ENCODE measurements at places on chromosomes 2 and 18. TPM values are rescaled to one million over a fixed set of nuclear protein-coding genes. Genes with fewer than 3 reads are reported as not detected.
A peak's percentile ranks its signal among the peaks of the same experiment; 100 is the strongest.

Gene RNF152
- 90.8 TPM for total RNA-seq

Gene TEKT4
- not detected for total RNA-seq

Gene FMNL2
- total RNA-seq = 51.8 TPM

Gene RAD51AP2
- total RNA-seq = not detected

Gene HSBP1L1
- 2.6 TPM for total RNA-seq

DNA sequence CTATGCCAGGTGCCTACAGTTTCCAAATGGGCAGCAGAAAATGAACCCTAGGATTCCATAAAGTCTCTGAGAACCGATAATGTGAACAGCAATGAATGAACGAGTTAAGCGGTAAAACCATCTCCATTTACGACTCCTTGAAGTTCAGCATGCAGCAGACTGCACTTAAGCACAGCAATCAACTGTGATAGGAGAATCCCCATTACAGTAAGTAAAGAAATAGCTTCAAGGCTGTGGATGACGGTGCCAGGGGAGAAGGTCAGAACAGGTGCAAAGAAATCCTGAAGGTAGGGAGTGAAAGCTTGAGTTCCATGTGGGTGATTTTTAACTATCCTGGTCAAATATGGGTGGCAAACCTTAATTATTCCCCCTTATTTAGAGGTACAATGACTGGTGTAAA is 444.4 kb downstream of the NCKAP5 start:
- DNase-seq = no peak
- no peaks in the 10 kb centered on the region for H3K4me1 ChIP-seq
- H3K27me3 ChIP-seq = no peaks in the 10 kb centered on the region
- H3K36me3 ChIP-seq = no peaks in the 10 kb centered on the region

DNA sequence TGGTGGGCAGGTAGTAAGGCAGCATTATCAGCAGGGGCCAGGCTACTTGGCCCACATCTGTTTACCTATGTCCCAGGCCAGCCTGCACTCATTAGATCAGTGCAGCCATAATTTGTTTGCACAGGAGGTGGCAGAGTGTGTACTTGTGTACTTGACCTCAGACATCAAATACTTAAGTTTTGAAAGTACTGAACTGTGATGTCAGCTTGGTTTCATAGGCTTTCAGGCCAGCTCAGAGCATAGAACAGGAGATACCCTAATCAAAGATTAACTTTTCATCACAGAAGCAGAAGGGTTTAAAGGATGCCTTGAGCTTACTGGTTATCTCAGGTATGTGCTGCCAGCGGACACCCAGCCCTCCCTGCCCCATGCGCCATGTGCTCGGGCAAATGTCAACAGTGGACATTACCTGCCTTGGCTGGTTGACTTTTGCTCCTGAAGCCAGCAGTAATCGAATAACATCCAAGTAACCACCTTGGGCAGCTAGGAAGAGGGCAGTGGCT is 33.2 kb downstream of the ANKRD29 start:
- H3K27ac ChIP-seq = no peak overlapping the region
- no peaks in the 10 kb centered on the region for H3K36me3 ChIP-seq
- H3K4me1 ChIP-seq = no peaks in the 10 kb centered on the region
- H3K27me3 ChIP-seq = no peaks in the 10 kb centered on the region
- no peak overlapping the region for H3K4me3 ChIP-seq
- no peak for DNase-seq

DNA sequence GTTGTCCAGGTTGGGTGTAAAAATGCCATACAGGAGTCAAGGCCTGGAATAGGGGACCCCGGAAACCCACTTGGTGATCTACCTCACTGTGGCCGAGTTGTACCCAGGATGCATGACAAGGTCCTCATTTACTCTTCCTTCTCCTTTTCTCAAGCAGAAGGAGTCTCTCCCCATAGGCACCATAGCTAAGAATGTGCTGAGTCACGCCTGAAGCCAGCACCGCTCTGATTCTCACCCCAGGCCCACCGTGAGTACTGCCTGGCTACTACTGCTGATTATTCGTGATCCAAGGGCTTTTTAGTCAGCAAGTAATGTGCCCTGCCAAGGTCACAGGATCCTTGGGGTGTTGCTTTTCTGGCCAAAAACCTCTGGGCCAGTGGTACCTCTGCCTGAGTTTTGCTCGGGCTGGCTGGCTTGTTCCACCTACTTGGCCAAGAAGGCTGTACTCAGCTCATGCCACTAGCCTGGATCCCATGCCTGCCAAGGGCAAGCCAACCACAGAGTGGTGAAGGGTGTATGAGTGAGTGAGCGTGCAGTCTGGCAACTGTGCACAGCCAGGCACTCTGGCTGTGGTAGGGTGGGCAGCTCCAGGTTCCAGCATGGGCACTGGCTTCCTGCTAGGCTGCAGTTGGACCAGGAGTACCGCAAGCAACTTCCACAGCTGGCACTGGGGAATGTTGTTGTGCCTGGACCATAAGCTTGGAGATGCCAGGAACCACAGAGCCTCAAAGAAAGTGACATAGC is 650.1 kb upstream of the VRK2 start:
- DNase-seq = peak; percentile 59
- no peak overlapping the region for H3K4me3 ChIP-seq
- no peaks in the 10 kb centered on the region for H3K4me1 ChIP-seq
- no peaks in the 10 kb centered on the region for H3K36me3 ChIP-seq
- H3K27ac ChIP-seq = no peak overlapping the region

GRCh38 chr18:22542406-22542835 is 124.7 kb upstream of the CTAGE1 start:
- H3K27ac ChIP-seq = no peak overlapping the region
- no peak for DNase-seq
- H3K27me3 ChIP-seq = no peaks in the 10 kb centered on the region
- no peak overlapping the region for H3K4me3 ChIP-seq
- H3K4me1 ChIP-seq = no peaks in the 10 kb centered on the region

DNA sequence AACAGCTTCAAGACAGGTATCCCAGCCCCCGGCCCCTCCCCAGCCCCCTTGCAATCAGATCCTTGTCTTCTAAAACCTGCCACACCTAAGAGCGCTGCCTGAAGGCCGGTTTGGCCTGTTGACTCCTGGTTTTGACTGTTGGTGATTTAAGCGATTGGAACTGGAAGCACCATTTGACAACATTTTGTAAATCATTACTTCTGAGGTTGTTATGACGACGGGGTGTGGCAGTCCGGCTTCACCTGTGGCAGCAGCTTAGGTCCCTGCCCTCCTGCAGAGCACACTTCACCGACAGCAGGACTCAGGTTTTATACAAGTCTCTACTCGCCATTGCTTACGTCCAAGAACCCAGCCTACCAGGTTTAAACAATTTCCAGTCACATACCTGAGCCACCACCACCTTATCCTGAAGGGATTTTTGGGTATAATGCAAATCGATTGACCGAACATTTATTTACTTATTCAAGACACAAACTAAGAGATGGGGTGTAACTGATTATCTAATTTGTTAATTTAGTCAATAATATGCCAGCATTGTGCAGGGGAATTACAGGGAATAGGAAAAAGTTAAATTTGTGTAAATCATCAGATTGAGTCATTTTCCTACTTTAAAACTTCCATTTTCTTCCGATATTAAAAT is 707 bp upstream of the DGUOK start:
- no peak overlapping the region for H3K27ac ChIP-seq
- H3K27me3 ChIP-seq = peaks cover 9% of the 10 kb centered on the region
- peak; percentile 47 for DNase-seq
- H3K36me3 ChIP-seq = peaks cover 5% of the 10 kb centered on the region
- H3K4me1 ChIP-seq = no peaks in the 10 kb centered on the region
- peak overlapping the region; percentile 98 for H3K4me3 ChIP-seq

- H3K36me3 ChIP-seq = no peaks in the 10 kb centered on the region
- no peak overlapping the region for H3K27ac ChIP-seq
- DNase-seq = peak; percentile 71
- no peaks in the 10 kb centered on the region for H3K27me3 ChIP-seq
- no peak overlapping the region for H3K4me3 ChIP-seq
- no peaks in the 10 kb centered on the region for H3K4me1 ChIP-seq
These were observed 155.4 kb upstream of the FSIP2 start for GRCh38 chr2:185583058-185583816.

DNA sequence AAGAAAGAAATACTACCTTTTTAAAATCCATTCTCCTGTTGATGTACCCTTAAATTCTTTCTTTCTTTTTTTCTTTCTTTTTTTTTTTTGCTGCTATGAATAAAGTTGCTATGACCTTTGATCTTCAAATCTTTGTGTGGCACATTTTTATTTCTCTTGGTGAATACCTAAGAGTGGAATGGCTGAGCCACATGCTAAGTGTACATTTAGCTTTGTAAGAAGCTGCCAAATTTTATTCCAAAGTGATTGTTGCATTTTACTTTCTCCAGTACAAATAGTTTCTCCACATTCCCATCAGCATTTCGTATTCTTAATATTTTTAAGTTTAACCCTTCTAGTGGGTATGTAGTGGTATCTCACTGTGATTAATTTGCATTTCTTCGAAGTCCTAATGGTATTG is 88.8 kb upstream of the RAB27B start:
- H3K27me3 ChIP-seq = peaks cover 27% of the 10 kb centered on the region
- no peaks in the 10 kb centered on the region for H3K4me1 ChIP-seq
- DNase-seq = no peak
- H3K4me3 ChIP-seq = no peak overlapping the region
- H3K27ac ChIP-seq = no peak overlapping the region
- no peaks in the 10 kb centered on the region for H3K36me3 ChIP-seq

- peak overlapping the region; percentile 22 for H3K27ac ChIP-seq
- no peaks in the 10 kb centered on the region for H3K27me3 ChIP-seq
- peak; percentile 56 for DNase-seq
- H3K4me3 ChIP-seq = peak overlapping the region; percentile 67
- H3K36me3 ChIP-seq = peaks cover 45% of the 10 kb centered on the region
- peaks cover 3% of the 10 kb centered on the region for H3K4me1 ChIP-seq
These were observed 720 bp downstream of the KRTCAP3 start for GRCh38 chr2:27442920-27443282.

GRCh38 chr2:148932536-148932935 is 57.5 kb downstream of the KIF5C start:
- no peak for DNase-seq
- H3K27ac ChIP-seq = peak overlapping the region; percentile 42
- H3K4me1 ChIP-seq = peaks cover 5% of the 10 kb centered on the region
- H3K27me3 ChIP-seq = peaks cover 91% of the 10 kb centered on the region
- no peak overlapping the region for H3K4me3 ChIP-seq

DNA sequence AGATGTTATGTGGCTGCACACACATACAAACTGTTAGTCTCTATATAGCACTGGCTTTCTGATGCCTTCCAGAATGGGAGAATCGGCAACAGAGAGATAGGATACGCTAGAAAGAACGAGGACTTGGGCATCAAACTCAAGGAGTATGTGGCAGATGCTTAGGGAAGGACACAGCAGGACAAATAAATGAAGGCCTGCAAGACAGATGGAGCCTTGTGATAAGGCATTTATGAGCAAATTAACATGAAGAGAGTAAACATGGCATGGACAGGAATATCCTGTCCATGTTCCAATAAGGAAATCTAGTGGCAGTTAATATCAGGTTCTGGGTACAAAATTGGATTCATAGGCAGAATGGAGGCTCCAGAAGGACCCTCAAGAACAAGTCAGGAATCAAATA is 136.9 kb downstream of the SLC4A10 start:
- no peak overlapping the region for H3K4me3 ChIP-seq
- no peaks in the 10 kb centered on the region for H3K27me3 ChIP-seq
- no peak for DNase-seq
- H3K36me3 ChIP-seq = no peaks in the 10 kb centered on the region
- H3K4me1 ChIP-seq = no peaks in the 10 kb centered on the region

DNA sequence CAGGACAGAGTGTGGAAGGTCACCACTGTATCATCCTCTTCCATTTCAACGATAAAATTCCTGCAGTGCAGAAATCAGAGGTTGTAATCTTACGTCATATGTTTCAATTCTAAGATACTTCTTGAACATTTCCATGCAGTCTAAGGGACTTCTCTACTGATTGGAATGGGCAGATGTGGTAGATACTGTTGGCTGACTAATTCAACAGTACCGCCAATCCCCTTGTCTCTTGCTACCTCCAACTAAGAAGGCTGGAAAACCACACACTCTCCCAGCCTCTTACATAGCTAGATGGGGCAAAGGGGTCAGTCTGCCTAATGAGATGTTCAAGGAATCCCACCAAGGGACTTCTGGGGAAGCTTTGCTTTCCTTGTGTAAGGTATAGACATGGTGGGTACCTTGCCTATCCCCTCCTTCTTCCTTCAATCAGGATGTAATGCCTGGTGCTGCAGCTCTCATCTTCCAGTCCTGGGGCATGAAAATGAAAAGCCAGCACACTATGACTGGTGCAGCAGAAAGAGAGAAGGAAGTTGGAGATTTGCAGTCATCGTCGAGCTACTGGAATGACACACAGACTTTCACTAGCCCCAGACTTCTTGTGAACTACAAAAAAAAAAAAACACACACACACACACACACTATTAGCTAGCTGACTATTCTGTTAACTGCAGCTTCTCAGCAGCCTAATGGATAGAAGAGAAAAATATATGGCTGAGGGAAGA is 84.1 kb downstream of the ALPK2 start:
- no peak for DNase-seq
- no peak overlapping the region for H3K27ac ChIP-seq
- H3K36me3 ChIP-seq = no peaks in the 10 kb centered on the region
- no peaks in the 10 kb centered on the region for H3K27me3 ChIP-seq
- no peak overlapping the region for H3K4me3 ChIP-seq
- no peaks in the 10 kb centered on the region for H3K4me1 ChIP-seq

DNA sequence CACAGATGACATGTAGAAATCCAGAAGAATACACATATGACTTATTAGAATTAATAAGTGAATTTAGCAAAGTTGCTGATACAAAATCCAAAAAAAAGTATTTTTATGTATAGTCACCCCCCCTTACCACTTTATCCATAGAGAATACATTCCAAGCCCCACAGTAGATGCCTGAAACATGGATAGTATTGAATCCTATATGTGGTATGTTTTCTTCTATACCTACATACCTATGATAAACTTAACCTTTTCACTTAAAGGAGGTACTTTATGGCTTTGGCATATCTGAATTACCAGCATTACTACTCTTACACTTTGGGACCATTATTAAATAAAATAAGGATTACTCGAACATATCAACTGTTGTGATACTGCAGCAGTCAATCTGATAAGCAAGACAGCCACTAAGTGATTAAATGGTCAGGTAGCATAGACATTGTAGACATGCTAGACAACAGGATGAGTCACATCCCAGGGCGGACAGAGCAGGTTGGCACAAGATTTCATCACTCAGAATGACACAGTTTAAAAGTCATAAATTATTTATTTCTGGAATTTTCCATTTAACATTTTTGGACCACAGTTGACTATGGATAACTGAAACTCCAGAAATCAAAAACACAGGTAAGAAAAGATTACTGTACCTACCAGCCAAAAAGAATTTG is 208.2 kb upstream of the CHAC2 start:
- H3K27ac ChIP-seq = no peak overlapping the region
- no peak overlapping the region for H3K4me3 ChIP-seq
- DNase-seq = no peak
- H3K4me1 ChIP-seq = no peaks in the 10 kb centered on the region
- H3K36me3 ChIP-seq = no peaks in the 10 kb centered on the region

GRCh38 chr2:46177461-46178089 is 119.6 kb upstream of the EPAS1 start:
- no peak overlapping the region for H3K27ac ChIP-seq
- no peaks in the 10 kb centered on the region for H3K4me1 ChIP-seq
- H3K36me3 ChIP-seq = no peaks in the 10 kb centered on the region
- H3K27me3 ChIP-seq = no peaks in the 10 kb centered on the region

GRCh38 chr2:20282916-20283592 is 58.1 kb upstream of the SDC1 start:
- no peaks in the 10 kb centered on the region for H3K4me1 ChIP-seq
- no peak overlapping the region for H3K4me3 ChIP-seq
- H3K27ac ChIP-seq = no peak overlapping the region
- H3K27me3 ChIP-seq = no peaks in the 10 kb centered on the region
- no peak for DNase-seq
- peaks cover 99% of the 10 kb centered on the region for H3K36me3 ChIP-seq

- H3K4me1 ChIP-seq = no peaks in the 10 kb centered on the region
- H3K27me3 ChIP-seq = no peaks in the 10 kb centered on the region
- H3K36me3 ChIP-seq = no peaks in the 10 kb centered on the region
- H3K4me3 ChIP-seq = no peak overlapping the region
These were observed 44.3 kb upstream of the GPR39 start for GRCh38 chr2:132372276-132372675.

Measured in endodermal cell (in vitro differentiated cells).